ENCODE measurements at places on chromosomes 7 and 10. TPM values are rescaled to one million over a fixed set of nuclear protein-coding genes. Genes with fewer than 3 reads are reported as not detected.

Gene LRIT1
- not detected for polyA plus RNA-seq

Gene MSMB
- polyA plus RNA-seq, result not detected

Gene WNT8B
- 0.85 TPM for polyA plus RNA-seq

Gene CARD11
- polyA plus RNA-seq, result 1.1 TPM

Gene CPA5
- not detected for polyA plus RNA-seq

Gene CDC14C
- polyA plus RNA-seq, result 0.08 TPM

Gene TWIST1
- 6.6 TPM for polyA plus RNA-seq

Gene MYH16
- 0.20 TPM for polyA plus RNA-seq

Gene CALHM1
- 0.05 TPM for polyA plus RNA-seq

Gene TMEM225B
- polyA plus RNA-seq, result 2.3 TPM

Gene VPS41
- polyA plus RNA-seq, result 102 TPM

Gene AKAP9
- polyA plus RNA-seq, result 121 TPM

Gene RAB18
- 117 TPM for polyA plus RNA-seq

Gene SLC26A3
- polyA plus RNA-seq, result 0.10 TPM

Gene ARHGEF35
- 24.0 TPM for polyA plus RNA-seq

Gene CNNM1
- polyA plus RNA-seq, result 1.8 TPM

Gene KLF14
- polyA plus RNA-seq, result 0.76 TPM

Gene CCDC3
- polyA plus RNA-seq, result 14.2 TPM

Gene APBB1IP
- polyA plus RNA-seq, result 1.3 TPM

Gene PTF1A
- not detected for polyA plus RNA-seq

Gene ZCWPW1
- 7.5 TPM for polyA plus RNA-seq

Gene NCF1
- 1.2 TPM for polyA plus RNA-seq

Gene FAM180A
- polyA plus RNA-seq, result not detected

Gene CALML5
- not detected for polyA plus RNA-seq

Gene SLC13A1
- 33.5 TPM for polyA plus RNA-seq

Gene PDLIM1
- 69.4 TPM for polyA plus RNA-seq

Gene COL13A1
- 25.8 TPM for polyA plus RNA-seq

Gene CRCP
- 34.0 TPM for polyA plus RNA-seq

Gene GDF10
- polyA plus RNA-seq, result 1.6 TPM

Gene LLCFC1
- 1.5 TPM for polyA plus RNA-seq

Gene R3HCC1L
- polyA plus RNA-seq, result 23.3 TPM

Gene IFIT1
- 14.4 TPM for polyA plus RNA-seq

Gene ENO4
- 5.1 TPM for polyA plus RNA-seq

Gene FFAR4
- not detected for polyA plus RNA-seq

Gene AZGP1
- 51.8 TPM for polyA plus RNA-seq

Gene KNDC1
- 8.3 TPM for polyA plus RNA-seq

Gene LSM8
- 73.7 TPM for polyA plus RNA-seq

Gene SORBS1
- 41.7 TPM for polyA plus RNA-seq

Gene FXYD4
- not detected for polyA plus RNA-seq

Gene CXCL12
- 417 TPM for polyA plus RNA-seq

Gene MUC3A
- 1.2 TPM for polyA plus RNA-seq

Gene STAMBPL1
- polyA plus RNA-seq, result 2.3 TPM

Gene CYREN
- 66.8 TPM for polyA plus RNA-seq

Gene SUN3
- polyA plus RNA-seq, result 0.17 TPM

Gene CYP3A5
- 2.7 TPM for polyA plus RNA-seq

Gene MRLN
- polyA plus RNA-seq, result 0.48 TPM

Gene BAMBI
- 45.1 TPM for polyA plus RNA-seq

Gene SNCG
- polyA plus RNA-seq, result 12.4 TPM

Gene SERPINE1
- 1.1 TPM for polyA plus RNA-seq

Gene UPK3BL2
- 18.5 TPM for polyA plus RNA-seq

Gene BICC1
- polyA plus RNA-seq, result 98.1 TPM

Gene PHF14
- 81.4 TPM for polyA plus RNA-seq
